ENCODE measurements at places on chromosomes 11 and 22.

DNA sequence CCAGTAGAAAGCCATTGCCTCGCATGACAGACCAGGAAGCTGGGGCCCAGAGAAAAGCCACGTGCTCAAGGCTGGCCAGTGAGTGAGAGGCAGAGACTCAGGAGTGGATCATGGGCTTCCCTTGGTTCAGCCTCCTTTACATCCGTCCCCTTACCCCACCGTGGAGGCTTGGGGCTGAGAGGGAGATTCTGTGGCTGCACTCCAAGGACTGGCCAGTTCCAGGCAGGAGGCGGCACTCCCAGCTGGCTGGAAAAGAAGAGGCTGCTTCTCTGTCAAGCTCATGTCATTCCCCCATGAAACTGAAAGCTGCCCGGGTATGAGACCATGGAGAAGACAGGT, 6.6 kb upstream of the ASCL2 start:
- DNase-seq: no peak

DNA sequence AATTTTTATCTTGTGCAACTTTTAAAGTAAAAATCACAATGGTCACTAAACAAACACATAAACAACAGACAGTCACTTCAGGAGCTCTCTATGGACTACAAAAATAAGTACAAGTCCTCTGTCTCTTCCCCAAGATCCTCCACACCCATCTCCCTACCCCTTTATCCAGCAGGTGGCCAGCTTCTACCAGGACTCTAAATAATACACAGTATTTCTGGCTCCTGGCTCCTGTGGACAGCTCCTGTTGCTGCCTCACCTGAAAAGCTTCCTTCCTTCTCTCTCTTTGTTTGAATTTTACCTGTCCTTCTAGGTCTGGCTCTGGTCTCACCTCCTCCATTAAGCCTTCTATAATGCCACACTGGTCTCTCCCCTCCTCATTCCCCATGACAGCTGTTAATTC, 86.1 kb downstream of the CLPB start:
- no peak for DNase-seq

DNA sequence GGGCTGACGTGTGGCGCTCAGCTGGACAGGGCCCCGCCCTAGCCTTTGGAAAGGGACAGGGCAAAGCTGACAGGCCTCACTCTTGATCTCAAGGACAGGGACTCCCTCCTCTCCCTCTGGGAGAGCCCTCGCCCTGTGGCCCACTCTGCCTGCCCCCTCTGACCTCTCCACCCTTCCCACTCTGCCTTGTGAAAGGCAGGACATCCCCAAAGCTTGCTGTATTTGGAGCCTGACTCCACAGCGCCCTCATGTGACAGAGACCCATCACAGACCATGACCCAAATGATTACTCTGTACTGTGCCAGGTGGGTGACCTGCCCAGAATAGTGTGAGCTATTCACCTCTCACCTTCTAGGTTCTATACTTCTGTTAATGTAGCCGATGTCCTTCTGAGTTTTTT, 18.8 kb downstream of the P2RY2 start:
- DNase-seq: no peak

GRCh38 chr11:13053255-13053917, 44.3 kb downstream of the RASSF10 start:
- DNase-seq: no peak

- no peak for DNase-seq
These were observed 21.8 kb downstream of the NUMA1 start for GRCh38 chr11:72058416-72059034.

DNA sequence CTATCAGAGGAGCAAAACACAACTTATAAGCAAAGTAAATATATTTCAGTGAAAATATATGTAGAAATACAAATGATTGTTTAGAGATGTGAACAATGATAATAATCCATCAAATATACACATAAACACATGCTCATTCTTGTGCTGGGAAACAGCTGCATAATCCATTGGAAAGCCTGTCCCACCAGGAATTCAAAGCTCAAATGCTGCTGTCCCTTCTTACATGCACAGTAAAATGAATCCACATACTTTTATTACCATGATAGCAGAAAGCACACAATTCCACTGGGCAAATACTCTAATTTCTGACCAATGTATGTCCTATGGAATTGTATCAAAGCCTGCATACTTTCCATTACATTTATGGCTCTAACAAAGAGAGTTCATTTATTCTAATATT, 44.5 kb downstream of the SOX6 start:
- no peak for DNase-seq

DNA sequence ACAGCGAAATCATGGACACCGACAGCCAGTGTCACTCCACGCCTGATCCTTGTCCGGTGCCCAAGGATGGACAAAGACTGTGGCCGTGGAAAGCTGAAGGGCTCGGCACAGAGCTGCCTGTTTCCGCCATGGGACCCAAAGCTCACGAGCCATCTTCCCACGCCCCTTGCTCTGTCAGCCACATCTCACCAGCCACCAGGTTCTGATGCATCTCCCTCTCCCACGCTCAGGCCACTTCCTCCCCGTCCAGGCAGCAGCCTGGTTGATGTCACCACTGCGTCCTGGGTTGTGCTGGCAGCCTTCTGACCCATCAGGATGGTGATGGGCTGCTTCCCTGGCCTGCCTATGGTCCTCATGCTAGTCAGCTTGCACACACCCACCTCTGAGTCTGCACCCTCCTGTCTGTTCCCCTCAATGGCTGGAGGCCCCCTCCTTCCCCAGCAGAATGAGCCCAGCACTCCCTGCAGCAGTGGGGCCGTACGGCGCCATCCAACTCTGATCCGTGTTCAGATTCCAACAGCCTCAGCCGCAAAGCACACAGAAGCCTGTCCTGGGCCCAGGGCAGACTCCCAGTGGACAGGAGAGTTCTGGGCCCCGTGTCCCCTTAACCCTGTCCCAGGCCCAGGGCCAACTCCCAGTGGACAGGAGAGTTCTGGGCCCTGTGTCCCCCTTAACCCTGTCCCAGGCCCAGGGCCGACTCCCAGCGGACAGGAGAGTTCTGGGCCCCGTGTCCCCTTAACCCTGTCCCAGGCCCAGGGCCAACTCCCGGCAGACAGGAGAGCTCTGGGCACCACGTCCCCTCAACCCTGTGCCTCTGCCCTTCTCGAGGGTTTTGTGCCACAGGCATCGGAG, 259.5 kb downstream of the BRD1 start:
- DNase-seq: no peak

- no peak for DNase-seq
These were observed 585 bp upstream of the NEAT1 start for GRCh38 chr11:65421794-65422632.

DNA sequence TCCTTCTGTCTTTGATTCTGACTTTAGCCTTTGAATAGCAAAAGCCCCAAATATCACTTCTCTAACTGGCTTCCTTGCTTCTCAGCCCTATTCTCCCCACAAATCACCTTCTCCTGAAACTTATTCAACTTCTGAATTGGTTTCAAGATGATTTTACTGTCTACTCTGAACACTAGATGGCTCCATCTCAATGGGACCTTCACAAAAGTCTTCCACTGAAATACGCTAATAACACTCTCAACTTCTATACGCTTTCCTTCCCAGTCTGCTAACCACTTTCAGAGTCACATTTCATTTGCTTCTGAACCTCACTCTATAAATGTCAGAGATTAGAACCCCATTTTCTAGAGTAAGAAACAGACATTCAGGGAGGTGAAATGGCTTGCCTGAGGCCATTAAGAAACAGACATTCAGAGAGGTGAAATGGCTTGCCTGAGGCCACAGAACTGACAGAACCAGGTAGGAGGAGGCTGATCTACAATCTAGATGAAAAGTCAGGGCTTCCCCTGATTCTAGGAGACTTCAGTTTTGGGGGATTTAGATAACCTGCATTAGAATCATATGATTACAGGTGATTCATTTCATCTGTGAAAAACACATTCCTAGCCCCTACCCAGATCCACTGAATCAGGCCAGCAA, 20.6 kb downstream of the MORC2 start:
- DNase-seq: no peak

- DNase-seq: no peak
These were observed 90.9 kb upstream of the TP53I11 start for GRCh38 chr11:45041596-45041995.

DNA sequence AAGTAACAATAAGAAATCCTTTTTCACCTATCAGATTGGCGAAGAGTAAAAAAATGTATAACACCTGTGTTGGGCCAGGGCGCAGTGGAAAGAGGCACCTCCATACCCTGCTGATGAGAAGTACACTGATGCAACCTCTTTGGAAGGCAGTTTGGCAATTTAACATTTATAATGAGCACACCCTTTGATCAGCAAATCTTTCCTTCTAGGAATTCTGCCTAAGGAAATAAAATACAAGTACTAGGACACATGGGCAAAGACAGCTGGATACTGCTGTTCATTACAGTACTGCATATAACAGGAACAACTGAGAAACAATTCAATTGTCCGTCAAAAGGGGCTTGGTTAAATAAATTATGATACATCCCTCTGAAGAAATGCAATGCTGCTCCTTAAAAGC, 110.1 kb downstream of the RPL27A start:
- DNase-seq: no peak

- no peak for DNase-seq
These were observed 1496.4 kb downstream of the TBC1D22A start for GRCh38 chr22:48258811-48259210.

GRCh38 chr11:36361472-36361871, 65.4 kb downstream of the PRR5L start:
- DNase-seq: no peak

DNA sequence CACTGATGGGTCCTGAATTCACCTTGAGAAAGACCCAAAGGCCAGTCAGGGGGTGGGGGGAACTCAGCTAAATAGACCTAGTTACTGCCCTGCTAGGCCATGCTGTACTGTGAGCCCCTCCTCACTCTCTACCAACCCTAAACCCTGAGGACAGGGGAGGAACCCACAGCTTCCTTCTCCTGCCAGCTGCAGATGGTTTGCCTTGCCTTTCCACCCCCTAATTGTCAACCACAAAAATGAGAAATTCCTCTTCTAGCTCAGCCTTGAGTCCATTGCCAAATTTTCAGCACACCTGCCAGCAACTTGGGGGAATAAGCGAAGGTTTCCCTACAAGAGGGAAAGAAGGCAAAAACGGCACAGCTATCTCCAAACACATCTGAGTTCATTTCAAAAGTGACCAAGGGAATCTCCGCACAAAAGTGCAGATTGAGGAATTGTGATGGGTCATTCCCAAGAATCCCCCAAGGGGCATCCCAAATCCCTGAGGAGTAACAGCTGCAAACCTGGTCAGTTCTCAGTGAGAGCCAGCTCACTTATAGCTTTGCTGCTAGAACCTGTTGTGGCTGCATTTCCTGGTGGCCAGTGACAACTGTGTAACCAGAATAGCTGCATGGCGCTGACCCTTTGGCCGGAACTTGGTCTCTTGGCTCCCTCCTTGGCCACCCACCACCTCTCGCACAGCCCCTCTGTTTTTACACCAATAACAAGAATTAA, 2.4 kb upstream of the TTC36 start:
- DNase-seq: no peak

- no peak for DNase-seq
These were observed 705 bp downstream of the BBOX1 start for GRCh38 chr11:27041141-27041899.

DNA sequence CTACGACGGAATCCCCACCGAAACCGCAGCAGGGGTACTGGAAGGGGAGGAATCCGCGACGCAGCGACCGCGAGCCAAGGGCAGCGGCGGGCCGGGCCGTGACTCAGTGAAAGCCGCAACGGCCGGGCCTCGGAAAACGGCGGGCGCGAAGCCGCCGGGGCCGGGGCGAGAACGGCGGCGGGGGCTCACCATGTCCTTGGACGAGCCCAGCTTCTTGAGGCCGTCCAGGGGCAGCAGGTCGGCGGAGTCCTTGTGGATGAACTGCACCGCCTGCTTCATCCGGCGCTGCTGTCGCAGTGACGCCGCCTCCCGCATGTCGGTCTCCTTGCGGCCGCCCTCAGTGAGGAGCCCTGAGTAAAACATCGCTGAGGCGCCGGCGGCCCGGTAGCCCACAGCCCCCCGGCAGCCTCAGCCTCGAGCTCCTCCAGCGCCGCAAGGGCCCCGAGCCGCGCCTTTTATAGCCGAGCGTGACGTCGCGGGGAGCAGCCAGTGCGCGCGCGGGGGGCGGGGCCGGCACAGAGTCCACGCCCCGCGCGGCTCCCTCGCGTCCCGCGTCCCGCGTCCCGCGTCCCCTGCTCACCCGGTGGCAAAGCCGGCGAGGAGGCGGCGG, at the start of gene NRIP3:
TSS of gene NRIP3 (minus strand) at position 429 of the 610 bp plus-strand sequence. CDS start at position 363, 66 bp downstream.
- DNase-seq: no peak

DNA sequence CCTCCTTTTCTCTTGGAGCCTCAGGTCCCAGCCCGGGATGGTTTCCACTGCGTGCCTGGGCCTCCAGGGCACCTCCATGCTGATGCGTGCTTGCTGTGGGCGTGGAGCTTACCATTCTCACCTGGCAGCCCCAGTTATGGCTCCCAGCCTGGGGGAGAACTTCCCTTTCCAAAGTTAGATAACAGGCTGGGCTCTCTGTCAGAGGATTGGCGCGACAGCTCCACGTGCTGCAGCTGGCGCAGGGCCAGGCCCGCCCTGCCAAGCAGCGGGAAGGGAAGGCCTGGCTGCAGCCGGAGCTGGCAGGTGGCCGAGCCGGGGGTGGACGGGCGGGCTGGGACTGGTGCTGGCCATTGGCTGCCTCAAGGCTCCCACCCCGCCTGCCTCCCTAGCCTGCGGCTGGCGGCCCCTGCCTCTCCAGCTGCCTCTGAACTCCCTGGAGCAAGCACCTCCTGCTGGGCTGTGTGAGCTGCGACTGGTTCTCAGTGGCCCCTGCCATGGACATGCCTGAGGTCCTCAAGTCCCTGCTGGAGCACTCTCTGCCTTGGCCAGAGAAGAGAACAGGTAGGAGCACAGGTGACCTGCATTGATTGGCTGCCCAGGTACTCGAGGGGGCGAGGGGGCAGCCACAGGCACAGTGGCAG, 14.6 kb upstream of the TEF start:
- no peak for DNase-seq

- DNase-seq: no peak
These were observed 29.6 kb downstream of the TRIM29 start for GRCh38 chr11:120108154-120108784.

- DNase-seq: no peak
These were observed 46.9 kb upstream of the PICALM start for GRCh38 chr11:86115542-86116385.

DNA sequence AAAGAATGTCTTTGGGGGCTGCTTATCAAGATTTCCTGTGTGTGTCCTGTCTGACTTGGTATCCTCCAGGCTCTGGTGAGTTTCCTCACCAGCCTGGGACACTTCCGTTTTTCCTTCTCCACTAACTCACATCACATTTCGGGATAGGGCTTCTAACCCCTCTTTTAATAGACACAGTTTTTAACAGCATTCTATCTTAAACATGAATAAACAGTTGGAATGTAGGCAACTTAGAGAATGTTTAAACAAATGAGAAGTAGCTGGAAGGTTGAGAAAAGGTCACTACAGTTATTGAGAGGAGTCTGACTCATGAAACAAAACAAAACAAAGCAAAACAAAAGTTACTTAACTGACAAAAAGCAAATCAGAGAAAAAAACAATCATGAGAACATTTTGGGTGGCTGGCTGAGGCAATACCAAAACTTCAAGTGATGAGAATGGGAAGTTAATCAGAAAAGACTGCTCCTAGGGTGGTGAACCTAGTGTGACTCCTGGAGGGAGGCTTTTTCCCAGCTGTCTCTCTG, 64.7 kb upstream of the CTSC start:
- no peak for DNase-seq

- DNase-seq: no peak
These were observed 451 bp downstream of the FHIP1B start for GRCh38 chr11:6233984-6234386.

GRCh38 chr11:131334601-131335000, 35.8 kb upstream of the NTM start:
- DNase-seq: no peak

- no peak for DNase-seq
These were observed 12.8 kb upstream of the CABP7 start for GRCh38 chr22:29707010-29707409.

Data from SIG-M5 (cell line).